Glutamatergic neuron (in vitro differentiated cells): ENCODE measurements at places on chromosomes 1 and 21. TPM values are rescaled to one million over a fixed set of nuclear protein-coding genes. Genes with fewer than 3 reads are reported as not detected.

The CD53 gene
- not detected for total RNA-seq

The C1orf167 gene
- not detected for total RNA-seq

The KRTAP19-3 gene
- total RNA-seq = not detected

The TFF1 gene
- not detected for total RNA-seq

The SLC35F3 gene
- 0.98 TPM for total RNA-seq

The ZNF648 gene
- not detected for total RNA-seq

- H3K4me3 ChIP-seq = no peak overlapping the region
- no peak overlapping the region for H3K27ac ChIP-seq
- no peaks in the 10 kb centered on the region for H3K36me3 ChIP-seq
Measured at GRCh38 chr1:81558291-81559076, 242.2 kb upstream of the ADGRL2 start.

- no peak overlapping the region for H3K4me3 ChIP-seq
- no peak overlapping the region for H3K27ac ChIP-seq
- no peak for DNase-seq
- peaks cover 2% of the 10 kb centered on the region for H3K4me1 ChIP-seq
- H3K36me3 ChIP-seq = peaks cover 5% of the 10 kb centered on the region
Measured at GRCh38 chr1:174134003-174134659, 25.2 kb upstream of the RABGAP1L start.

DNA sequence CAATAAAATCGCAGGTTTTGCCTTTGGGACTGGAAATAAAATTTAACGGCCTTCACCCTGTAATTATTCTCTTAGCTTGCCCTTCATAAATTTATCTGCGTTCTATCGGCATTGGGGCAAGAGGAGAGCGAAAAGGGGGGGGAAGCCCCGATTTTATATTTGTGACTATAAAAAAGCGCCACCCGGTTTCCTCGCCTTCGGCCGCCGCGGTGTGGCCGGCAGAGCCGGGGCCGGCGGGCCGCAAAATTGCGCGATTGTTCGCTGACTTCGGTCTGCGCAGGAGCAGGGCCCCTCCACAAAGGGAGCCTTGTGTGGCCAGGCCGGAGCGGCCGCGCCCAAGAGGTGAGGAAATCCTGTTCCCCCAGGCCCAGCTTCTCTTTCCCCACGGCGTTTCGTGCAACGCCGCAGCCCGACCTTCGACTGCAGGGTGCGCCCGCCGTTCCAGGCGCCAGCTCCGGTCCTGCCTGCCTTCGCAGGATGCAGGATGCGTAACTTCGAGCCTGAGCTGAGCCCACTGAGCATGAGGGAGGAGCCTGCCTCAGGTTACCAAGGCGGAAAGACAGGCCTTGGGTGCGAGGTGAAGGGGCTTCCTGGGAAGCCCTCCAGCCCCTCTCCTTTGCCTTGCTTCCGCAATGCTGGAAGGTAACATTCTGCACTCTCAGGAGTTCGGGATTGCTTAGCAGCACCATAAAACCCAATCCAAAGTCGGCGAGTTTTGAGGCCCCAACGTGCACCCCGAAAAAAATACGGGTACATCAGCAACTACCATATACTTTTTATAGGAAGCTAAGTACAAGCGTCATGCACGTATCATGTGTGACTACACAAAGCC, 4.9 kb upstream of the TBX15 start:
- H3K27ac ChIP-seq = no peak overlapping the region
- DNase-seq = peak; percentile 52
- peaks cover 9% of the 10 kb centered on the region for H3K4me1 ChIP-seq
- H3K27me3 ChIP-seq = peaks cover 46% of the 10 kb centered on the region

- no peak overlapping the region for H3K4me3 ChIP-seq
- peaks cover 11% of the 10 kb centered on the region for H3K4me1 ChIP-seq
- H3K36me3 ChIP-seq = no peaks in the 10 kb centered on the region
- no peak overlapping the region for H3K27ac ChIP-seq
Measured at GRCh38 chr1:6033986-6034749, 11.5 kb upstream of the KCNAB2 start.

GRCh38 chr1:54011316-54012007, 6.5 kb downstream of the LDLRAD1 start:
- no peak overlapping the region for H3K4me3 ChIP-seq
- H3K27me3 ChIP-seq = peaks cover 7% of the 10 kb centered on the region
- DNase-seq = no peak
- H3K36me3 ChIP-seq = no peaks in the 10 kb centered on the region
- H3K4me1 ChIP-seq = no peaks in the 10 kb centered on the region

GRCh38 chr1:27507960-27508665, 18.1 kb upstream of the WASF2 start:
- H3K36me3 ChIP-seq = no peaks in the 10 kb centered on the region
- H3K27ac ChIP-seq = no peak overlapping the region
- no peak for DNase-seq
- no peak overlapping the region for H3K4me3 ChIP-seq
- peaks cover 2% of the 10 kb centered on the region for H3K27me3 ChIP-seq

DNA sequence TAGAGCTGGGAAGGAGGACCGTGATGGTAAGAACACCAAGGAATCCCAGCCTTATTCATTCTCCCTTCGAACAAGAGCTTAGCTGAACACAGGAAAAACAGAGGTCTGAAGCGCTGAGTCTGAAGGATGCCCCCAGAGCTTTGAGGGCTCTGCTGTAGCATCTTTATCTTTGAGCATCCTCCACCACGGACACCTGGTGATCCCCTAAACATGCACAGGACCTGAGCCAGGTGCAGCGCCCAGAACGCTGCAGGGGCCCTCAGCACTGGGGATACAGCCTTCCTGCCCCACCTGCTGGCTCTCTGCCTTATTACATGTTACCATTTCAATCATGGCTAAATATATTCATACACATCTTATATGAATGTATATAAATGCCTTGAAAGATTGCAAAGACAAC, 7.7 kb upstream of the GPATCH4 start:
- DNase-seq = peak; percentile 65
- H3K4me3 ChIP-seq = peak overlapping the region; percentile 61
- H3K27me3 ChIP-seq = no peaks in the 10 kb centered on the region
- H3K36me3 ChIP-seq = no peaks in the 10 kb centered on the region

DNA sequence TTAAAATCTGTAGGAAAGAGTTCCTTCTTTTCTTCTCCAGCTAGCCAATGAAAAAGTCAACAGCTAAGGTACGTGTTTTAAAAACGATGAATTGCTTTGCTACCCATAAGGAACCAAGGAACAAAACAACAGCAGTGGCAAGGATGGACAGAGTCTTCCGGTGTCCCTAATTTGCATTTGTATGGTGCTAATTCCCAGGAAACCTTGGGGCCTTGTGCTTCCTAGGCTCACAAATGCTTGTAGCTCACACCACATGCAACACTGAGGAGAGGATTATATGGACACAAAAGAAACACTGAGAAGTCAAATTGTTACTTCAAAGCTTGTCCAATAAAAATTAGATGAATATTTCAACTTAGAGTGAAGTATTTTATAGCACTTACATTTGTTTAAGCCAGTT, 1.8 kb upstream of the PGBD5 start:
- peaks cover 32% of the 10 kb centered on the region for H3K4me1 ChIP-seq
- H3K27ac ChIP-seq = peak overlapping the region; percentile 96
- H3K27me3 ChIP-seq = peaks cover 23% of the 10 kb centered on the region
- H3K36me3 ChIP-seq = peaks cover 6% of the 10 kb centered on the region
- peak overlapping the region; percentile 94 for H3K4me3 ChIP-seq
- DNase-seq = no peak

GRCh38 chr1:208917723-208918122, 665.8 kb upstream of the CAMK1G start:
- no peak for DNase-seq
- no peak overlapping the region for H3K27ac ChIP-seq
- no peaks in the 10 kb centered on the region for H3K36me3 ChIP-seq
- no peak overlapping the region for H3K4me3 ChIP-seq
- H3K27me3 ChIP-seq = peaks cover 1% of the 10 kb centered on the region

DNA sequence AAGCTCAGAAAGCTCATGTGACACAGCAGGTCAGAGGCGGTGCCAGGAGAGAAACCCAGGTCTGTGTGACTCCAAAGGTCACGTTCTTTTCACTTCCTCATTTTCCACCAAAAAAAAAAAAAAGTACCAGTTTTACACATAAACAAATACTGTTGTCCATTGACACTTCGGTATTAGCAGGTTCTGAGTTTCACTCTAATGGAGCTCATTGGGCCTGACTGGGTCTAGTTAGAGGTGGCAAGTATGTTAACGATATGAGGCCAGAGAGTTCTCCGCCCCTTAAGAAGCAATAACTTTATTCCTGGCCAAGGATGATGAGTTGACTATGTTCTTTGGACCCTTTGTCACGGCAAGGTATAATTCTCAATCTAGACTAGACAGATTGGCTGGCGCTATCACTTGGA, 30.0 kb upstream of the SDE2 start:
- no peaks in the 10 kb centered on the region for H3K27me3 ChIP-seq
- no peak overlapping the region for H3K27ac ChIP-seq
- H3K36me3 ChIP-seq = no peaks in the 10 kb centered on the region
- no peak overlapping the region for H3K4me3 ChIP-seq
- H3K4me1 ChIP-seq = no peaks in the 10 kb centered on the region
- DNase-seq = no peak

DNA sequence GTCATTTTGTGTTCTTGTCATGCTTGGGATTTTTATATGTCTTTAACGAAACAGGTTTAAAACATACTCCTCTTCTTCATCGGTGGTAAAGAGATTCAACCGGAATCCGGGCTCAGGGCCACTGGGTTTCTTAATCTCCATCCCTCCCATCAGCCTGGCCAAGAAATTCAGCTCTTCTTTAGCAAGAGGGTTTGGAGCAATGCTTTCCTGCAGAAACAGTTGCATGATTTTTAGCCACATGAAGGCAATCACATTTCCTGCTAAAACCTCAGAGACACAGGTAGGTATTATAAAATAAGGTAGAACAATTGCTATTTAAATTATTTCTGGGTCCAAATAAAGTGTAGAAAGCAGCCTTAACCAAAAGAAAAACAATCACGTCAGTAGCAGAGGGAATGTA, 22.7 kb upstream of the LSM10 start:
- peaks cover 3% of the 10 kb centered on the region for H3K4me1 ChIP-seq
- no peak for DNase-seq
- no peak overlapping the region for H3K4me3 ChIP-seq
- H3K27me3 ChIP-seq = no peaks in the 10 kb centered on the region

GRCh38 chr1:20982316-20982715, 194.4 kb downstream of the EIF4G3 start:
- H3K4me1 ChIP-seq = peaks cover 1% of the 10 kb centered on the region
- no peaks in the 10 kb centered on the region for H3K36me3 ChIP-seq
- no peak for DNase-seq
- H3K27me3 ChIP-seq = no peaks in the 10 kb centered on the region
- H3K4me3 ChIP-seq = no peak overlapping the region
- no peak overlapping the region for H3K27ac ChIP-seq
